Stimulated activated CD4-positive, alpha-beta T cell treated with anti-CD3 and anti-CD28 coated beads, Interleukin-15, amount 100 ng/mL, for 24 hours (primary cell): ENCODE measurements at places on chromosomes 6 and 20.
A peak's percentile ranks its signal among the peaks of the same experiment; 100 is the strongest.

- no peak for DNase-seq
Observed at GRCh38 chr6:117280922-117281321, 15.6 kb downstream of the VGLL2 start.

DNA sequence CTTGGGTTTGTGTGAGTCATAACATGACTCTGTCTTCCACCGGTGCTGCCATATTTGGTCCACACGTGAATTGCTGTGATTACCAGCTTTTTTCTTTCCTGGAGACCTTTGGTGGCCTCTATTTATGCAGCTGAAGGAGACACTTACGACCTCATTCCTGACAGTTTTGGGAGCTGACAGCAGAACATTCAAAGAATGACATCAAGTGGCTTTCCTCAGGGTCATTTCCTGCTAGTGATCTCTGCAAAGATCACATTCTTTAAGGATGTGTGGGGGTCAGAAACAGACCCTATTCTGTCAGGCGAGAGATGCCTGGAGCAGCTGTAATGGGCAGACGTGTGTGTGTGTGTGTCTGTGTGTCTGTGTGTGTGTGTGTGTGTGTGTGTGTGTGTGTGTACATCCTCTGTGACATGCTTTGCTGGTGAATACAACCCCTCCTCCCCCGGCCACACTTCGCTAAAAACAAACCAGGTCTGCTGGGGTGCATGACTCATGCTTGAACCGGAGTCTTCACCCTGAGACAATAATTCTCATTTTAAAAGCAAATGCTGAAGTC lies 115.6 kb downstream of the TMEM170B start:
- peak; percentile 54 for DNase-seq

DNA sequence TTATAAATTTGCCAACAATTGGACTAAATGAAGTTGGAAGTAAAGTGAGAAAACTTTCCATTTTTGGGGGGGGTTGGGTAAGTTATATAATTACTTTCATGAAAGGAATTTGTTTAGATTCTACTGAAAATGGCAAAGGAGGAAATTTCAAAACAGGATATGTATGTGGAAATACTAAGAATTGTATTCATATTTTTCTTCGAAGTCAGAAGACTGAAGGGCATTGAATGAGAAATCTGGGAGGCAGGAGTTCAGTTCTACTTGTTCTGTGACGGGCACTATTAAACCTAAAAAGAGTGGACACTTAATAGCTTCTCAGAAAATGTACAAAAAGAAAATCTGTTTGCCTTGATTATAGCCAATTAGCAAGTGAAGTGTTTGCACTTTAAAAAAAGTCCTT lies 114.7 kb downstream of the PRIM2 start:
- no peak for DNase-seq

DNA sequence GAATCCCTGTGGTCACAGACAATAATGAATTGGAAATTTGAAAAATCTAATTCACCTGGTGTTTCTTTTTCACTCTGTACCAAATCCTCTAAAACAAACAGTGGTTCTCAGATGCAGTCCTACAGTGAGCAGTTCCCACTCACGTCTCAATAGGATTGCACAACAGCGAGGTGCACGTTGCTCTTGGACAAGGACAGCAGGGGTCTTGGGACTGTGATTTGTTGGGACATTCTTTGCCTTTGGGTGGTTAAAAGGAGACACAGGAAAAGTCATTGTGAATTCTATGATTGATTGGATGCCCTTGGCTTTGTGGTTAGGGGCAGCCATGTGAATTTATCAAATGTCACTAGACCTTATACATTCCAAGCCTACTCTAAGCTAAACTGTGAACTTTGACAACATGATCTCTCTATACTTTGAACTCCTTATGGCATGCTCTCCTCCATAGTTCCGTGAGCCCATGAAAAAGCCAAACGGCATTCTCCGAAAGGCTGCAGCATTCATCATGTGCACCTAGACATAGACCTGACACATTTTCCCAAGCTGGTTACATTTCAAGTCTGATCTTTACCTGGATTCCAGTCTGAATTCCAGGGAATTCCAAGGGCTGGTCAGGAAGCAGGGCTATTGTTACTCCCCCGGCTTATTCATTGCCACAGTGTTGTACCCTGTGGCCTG lies 647 bp downstream of the UNC93A start:
- no peak for DNase-seq

DNA sequence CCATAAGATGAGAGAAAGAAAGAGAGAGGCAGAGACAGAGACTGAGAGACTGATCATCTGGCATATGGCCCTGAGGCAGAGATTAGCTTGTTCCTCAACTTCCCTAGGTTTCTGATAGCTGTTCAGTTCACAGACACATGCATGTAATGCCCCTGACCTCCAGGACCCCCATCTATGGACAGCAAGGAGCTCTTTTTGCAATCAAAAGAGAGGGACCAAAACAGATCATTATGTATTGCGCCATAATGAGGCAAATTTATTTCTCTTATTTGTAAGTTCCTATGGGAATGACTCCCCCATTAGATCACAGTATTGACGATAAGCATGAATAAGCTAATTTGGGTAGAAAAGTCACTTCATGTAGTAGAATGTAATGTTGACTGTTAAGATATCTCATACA lies 25.6 kb downstream of the KCNQ5 start:
- no peak for DNase-seq

- no peak for DNase-seq
Observed at GRCh38 chr20:61521687-61522420, 269.8 kb downstream of the CDH4 start.

DNA sequence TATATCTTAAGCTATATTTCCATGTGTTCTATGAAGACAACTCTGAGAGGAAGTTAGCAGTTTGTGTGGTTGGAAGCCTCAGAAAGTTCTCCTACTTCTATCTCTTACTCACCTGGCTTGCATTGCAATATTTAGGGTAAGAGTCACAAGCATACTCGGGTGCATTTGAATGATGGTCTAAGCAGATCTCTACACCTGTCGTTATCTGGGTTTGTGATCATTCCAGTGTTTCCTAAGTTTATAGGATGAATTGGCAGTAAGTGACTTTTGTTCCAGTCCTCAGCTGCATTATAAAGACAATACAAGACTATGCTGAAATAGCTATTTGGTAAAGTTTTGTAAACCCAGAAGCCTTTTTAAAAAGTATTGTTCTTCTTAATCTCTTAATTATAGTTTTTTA lies 36.9 kb downstream of the CBFA2T2 start:
- no peak for DNase-seq

- DNase-seq, result no peak
Observed at GRCh38 chr20:23255716-23256385, 94.7 kb upstream of the NXT1 start.

DNA sequence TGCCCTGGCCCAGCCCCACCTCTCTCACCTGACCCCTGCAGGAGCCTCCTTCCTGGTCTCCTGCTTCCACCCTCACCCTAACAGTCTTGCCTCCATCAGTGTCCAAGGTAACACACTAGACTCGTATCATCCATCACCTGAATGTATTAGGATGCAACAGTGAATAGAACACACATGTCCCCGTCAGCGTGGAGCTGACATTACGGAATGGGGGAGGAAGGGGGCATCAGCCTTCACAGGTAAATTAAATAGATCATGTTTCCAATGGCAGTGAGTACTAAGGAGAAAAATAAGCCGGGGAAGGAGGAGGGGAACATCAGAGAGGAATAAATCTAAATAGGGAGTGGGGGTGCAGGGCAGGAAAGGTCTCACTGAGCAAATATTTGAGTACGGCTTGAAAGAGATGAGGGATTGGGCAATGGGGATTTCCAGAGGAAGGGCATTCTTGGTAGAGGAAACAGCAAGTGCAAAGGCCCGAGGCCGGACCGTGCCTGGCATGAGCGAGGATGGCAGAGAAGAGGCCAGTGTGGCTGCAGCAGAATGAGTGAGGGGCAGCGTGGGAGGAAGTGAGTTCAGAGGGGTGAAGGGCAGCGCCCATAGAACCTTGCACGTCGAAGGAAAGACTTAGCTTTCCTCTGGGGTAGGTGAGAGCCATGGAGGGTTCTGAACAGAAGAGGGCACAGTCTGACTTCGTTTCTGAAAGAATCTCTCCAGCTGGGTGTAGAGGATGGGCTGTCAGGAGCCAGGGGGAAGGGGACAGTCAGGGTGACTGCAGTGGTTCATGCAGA lies 110.1 kb upstream of the PTPN1 start:
- DNase-seq, result no peak

- peak; percentile 34 for DNase-seq
Observed at GRCh38 chr6:25458485-25458884, 179.3 kb downstream of the CARMIL1 start.

DNA sequence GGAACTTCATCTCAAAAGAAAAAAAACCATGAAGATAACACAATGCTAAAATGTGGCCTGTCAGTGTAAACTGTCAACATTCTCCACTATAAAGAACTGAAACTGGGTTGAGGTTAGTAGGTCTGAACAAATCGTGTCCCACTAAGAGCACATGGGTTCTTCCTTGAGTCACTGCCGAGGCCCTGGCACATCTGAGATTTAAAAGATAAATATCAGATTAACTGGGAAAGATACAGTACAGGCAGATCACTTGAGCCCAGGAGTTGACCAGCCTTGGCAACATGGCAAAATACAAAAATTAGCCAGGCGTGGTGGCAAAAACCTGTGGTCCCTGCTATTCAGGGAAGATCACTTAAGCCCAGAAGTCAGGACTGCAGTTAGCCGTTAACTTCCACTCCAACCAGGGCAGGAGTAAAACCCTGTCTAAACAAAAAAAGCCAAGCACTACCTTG lies 5.6 kb downstream of the EEF1A1 start:
- peak; percentile 50 for DNase-seq

GRCh38 chr6:108052706-108053105 lies 21.8 kb downstream of the OSTM1 start:
- DNase-seq, result no peak

DNA sequence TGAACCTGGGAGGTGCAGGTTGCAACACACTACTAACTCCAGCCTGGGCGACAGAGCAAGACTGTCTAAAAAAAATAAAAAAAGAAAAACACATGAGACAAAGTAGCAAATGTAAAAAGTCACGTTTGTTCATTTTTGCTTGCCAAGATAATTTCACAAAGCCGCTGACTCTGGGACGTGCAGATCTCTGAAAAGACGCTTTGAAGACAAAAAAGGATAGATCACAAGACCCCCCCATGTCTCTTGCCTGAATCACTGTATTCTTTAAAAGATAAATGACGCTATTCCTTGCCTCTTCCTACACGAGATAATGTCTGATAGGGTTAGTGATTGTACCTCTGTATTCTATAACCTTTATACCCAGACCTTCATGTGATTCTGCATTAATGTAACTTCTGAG lies 23.3 kb upstream of the STXBP5 start:
- DNase-seq, result no peak

- no peak for DNase-seq
Observed at GRCh38 chr6:112038268-112038667, 15.6 kb upstream of the CCN6 start.

GRCh38 chr6:169380493-169380892 lies 126.8 kb upstream of the THBS2 start:
- DNase-seq, result no peak

DNA sequence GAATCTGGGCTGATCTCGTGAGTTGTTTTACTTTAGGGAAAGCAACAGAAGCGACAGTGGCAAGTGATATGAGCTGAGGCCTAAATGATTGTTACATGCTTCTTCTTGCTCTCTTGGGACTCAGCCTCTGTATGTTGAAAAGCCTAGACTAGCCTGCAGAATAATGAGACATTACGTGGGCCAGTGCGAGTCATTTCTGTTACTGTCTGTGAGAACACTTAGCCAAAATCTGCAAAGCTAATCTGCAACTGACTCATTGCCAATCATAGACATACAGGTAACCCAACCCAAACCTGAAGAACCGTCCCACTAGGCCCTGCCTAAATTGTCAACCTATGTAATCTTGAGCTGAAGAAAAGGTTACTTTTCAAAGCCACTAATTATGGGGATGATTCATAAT lies 77.4 kb upstream of the F13A1 start:
- DNase-seq, result no peak

GRCh38 chr6:11769811-11770545 lies 8.6 kb downstream of the ADTRP start:
- DNase-seq, result no peak

DNA sequence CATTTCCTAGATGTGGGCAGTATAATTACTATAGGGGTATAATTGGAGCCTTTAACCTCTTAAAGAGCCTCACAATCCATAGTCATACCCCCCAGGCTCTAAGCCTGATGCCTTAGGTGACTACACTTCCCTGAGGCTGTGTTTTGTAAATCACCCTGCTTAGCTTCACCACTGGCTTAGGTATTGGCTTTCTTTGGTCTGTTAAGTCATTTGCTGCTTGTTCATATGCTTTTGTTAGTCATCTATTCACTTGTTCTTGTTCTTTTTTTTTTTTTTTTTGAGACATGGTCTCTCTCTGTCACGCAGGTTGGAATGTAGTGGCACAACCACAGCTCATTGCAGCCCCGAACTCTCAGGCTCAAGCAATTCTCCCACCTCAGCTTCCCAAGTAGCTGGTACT lies 26.7 kb downstream of the KAT14 start:
- no peak for DNase-seq

DNA sequence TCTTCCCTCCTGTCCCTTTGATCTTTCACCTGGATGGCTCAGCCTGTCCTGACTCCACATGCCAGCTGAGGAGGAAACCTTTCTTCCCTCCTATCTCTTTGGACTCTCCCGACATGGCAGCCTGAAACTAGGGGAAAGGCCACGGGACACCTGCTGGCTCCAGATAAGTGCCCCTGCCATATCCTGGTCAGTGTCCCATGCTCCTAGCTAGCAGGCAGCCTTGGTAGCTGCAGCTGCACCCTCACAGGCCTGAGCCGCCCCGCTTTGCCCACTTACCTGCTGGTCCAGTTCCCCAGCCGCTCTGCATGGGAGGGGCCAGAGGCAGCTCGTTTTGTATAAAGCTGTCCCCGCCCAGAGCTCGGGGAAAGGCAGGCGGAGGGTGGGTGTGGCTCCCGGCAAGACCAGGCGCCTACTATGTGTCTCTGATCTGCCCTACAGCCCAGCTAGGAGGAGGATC lies 7.4 kb upstream of the SLC52A3 start:
- no peak for DNase-seq

GRCh38 chr20:20426655-20426907 lies 58.7 kb downstream of the INSM1 start:
- DNase-seq, result no peak

GRCh38 chr6:155310596-155310995 lies 3.7 kb downstream of the TFB1M start:
- DNase-seq, result no peak

DNA sequence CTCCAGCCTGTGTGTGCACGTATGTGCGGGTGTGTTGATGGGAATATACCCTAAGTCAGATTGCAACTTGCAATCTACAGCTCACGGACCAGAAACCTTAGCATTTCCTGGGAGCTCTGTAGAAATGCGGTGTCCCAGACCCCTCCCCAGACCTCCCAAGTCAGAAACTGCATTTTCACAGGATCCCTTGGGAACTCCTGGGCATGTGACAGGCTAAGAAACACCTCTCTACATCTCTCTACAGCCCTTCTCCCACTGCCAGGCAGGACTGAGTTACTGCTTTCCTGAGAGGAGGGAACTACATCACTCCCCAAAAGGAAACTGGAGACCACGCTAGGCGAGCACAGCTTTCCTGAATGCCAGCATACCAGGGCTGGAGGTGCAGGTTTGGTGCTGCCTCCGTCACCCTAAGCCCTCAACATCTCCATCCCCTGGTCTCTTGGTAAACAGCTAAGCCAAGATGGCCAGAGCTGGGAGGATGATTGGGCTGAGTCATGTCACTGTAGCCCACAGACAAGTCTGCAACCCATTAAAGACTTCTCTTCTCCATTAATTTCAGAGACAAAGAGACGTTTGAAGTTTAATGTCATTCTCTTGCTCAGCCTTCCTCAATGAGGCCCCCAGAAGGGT lies 194.4 kb downstream of the BMP7 start:
- no peak for DNase-seq

GRCh38 chr20:23988561-23988960 lies at the start of gene GGTLC1:
Gene GGTLC1, minus strand, starts transcription at chr20:23988779. Its CDS starts 2,168 bp downstream, at chr20:23986611.
- DNase-seq, result no peak
